Esophagus squamous epithelium (tissue), 5 donors: ENCODE measurements at places on chromosomes 7 and 10. TPM values are rescaled to one million over a fixed set of nuclear protein-coding genes. Genes with fewer than 3 reads are reported as not detected.

- no peak for DNase-seq
These were observed 1246.7 kb downstream of the GATA3 start for GRCh38 chr10:9301148-9301547.

GRCh38 chr10:33703501-33704213, 369.2 kb upstream of the NRP1 start:
- DNase-seq, result no peak

GRCh38 chr10:22105270-22105669, 101.7 kb upstream of the DNAJC1 start:
- no peak for DNase-seq

DNA sequence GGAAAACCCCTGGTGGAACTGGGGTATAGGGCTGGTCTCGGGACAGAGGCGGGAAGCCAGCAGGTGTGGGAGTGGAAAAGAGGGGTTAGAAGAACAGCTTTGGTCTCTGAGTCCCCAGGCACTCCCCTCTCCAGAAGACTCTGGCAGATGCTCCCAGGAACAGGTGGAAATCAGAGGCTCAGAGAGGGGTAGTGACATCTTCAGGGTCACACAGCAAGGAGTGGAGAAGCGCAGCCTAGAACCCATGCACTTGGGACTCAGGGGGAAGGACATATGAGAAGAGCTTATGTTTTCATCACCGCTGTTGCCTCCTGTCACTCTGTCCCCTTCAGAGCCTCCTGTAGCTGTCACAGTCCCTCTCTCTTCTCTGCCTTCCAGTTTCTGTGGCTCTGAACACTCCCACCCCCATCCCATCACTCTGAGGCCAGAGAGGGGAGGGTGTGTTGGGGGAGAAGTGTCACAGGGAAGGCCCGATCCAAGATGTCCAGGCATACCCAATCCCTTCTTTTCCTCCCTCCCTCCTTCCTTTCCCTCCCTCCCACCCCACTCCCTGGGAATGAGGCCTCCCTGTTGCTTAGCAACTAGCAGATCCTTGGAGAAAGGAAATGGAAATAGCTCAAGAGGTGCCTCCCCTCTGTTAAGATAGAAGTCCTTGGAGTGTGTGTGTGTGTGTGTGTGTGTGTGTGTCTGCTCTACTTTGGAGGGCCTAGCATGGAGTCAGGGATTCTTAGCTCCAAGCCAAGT, 32.0 kb downstream of the SRRM3 start:
- DNase-seq, result no peak

GRCh38 chr7:68417659-68418058, 1180.6 kb upstream of the AUTS2 start:
- DNase-seq, result no peak

GRCh38 chr10:122161795-122162194, 109.3 kb upstream of the BTBD16 start:
- no peak for DNase-seq

DNA sequence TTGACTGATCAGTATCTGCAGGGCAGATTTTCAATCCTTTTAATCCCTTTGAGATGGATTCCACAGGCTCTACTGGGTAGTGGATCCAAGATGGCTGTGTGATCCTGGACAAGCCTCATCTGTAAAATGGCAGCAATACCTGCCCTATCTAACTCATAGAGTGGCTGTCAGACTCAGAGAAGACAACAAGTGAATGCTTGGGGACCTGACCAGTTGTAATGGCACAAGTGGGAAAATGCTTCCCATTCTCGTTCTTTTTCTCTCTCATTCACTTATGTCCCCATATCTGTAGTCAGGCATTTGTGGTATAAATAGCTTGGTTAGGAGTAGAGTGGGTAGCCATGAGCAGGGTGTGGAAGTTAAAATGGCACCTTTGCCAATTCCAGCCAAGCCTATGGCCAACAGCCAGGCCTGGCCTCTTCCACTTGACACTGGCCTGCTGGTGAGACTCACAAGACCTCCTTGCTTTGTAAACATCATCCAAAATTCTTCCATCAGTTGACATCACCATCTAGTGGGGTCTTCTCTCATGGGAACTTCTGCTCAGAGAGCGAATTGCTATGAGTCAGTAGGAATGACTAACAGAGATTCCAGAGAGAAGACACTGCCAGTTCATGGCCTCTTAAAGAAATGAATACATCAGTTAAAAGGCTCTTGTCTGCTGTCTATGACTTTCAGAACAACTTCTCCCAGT, 150.1 kb downstream of the PLPP4 start:
- no peak for DNase-seq

DNA sequence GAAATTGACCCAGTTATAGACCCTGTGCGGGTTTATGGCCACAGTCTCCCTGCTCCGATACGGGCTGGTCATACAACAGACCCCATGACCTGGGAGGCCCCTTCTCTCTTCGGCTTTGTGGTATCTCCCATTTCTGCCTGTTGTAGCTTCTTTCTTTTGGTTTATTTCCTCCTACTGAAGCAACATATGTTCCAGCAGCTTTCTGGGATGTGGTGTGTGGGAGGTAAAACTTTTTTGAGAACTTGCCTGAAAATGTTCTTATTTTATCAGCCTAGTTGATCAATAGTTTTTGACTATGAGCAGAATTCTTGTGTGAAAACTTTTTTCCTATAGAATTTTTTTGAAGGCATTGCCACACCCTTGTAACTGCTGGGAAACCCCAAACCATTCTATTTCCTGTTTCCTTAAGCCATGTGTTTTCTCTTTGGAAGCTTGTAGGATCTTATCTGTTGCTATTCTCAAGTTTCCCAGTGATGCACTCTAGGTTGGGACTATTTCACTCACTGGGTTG, 80.0 kb downstream of the DAGLB start:
- DNase-seq, result no peak

- no peak for DNase-seq
These were observed 116.2 kb downstream of the EBF3 start for GRCh38 chr10:129847741-129848483.

GRCh38 chr10:29859521-29860130, 199.8 kb downstream of the JCAD start:
- DNase-seq, result no peak

GRCh38 chr10:102450124-102450373, 1.3 kb downstream of the C10orf95 start:
- DNase-seq, result no peak

- DNase-seq, result no peak
These were observed 28.7 kb downstream of the FAM53B start for GRCh38 chr10:124715439-124715838.

DNA sequence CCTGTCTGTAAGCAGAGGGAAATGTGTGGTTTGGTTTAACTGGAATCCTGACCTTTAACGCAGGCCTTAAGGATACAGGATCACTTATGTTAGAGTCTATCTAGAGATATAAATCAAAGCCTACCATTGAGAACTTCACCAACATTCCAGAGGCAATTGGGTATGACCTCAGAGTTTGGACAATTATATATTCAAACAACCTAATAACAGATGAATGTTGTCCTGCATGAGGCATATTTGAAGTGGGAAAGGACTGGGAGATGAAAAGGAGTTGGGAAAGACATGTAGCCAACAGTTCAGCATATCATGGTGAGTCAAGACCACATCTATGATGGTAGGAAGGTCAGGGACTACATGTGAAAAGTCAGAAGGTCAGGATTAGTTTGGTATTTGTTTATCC, 274.2 kb downstream of the DOCK4 start:
- DNase-seq, result no peak

CYCS gene
- total RNA-seq, result 50.3 TPM

DNAJB6 gene
- total RNA-seq, result 193 TPM

BAMBI gene
- total RNA-seq, result 3.3 TPM

GPR15LG gene
- total RNA-seq, result 132 TPM

CDK14 gene
- 3.6 TPM for total RNA-seq

SPACDR gene
- total RNA-seq, result not detected

TMEM140 gene
- total RNA-seq, result 9.2 TPM
